CD4-positive, alpha-beta T cell treated with Interleukin-15 for 4 hours (primary cell): ENCODE measurements at places on chromosomes 2 and 18.

DNA sequence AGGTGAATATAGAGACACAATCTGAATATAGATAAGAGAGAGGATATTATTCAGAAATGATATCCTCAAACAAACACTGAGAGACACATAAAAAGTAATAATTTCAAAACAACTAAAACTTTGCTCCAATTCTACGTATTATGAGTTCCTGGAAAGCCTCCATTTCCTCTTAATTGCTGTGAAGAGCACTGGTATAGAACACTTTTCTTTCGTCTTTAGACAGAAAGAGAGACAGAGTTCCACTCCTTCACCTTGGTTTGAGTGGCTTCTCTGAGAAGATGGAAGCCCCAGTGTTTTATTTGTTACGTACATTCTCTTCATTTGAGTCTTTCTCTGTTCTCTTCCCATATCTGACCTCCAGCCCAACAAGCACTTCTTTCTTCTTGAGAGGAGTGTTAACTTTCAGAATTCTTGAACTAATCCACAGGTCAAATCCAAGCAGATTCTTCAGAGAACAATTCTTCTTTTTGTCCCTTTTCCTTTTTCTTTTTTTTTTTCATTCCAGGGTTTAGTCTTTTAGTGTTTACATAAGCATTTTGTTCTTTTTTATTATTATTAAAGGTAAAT lies 6.4 kb upstream of the PIK3C3 start:
- DNase-seq, result peak; percentile 21

GRCh38 chr2:23522726-23523372 lies 137.9 kb downstream of the KLHL29 start:
- DNase-seq, result no peak

DNA sequence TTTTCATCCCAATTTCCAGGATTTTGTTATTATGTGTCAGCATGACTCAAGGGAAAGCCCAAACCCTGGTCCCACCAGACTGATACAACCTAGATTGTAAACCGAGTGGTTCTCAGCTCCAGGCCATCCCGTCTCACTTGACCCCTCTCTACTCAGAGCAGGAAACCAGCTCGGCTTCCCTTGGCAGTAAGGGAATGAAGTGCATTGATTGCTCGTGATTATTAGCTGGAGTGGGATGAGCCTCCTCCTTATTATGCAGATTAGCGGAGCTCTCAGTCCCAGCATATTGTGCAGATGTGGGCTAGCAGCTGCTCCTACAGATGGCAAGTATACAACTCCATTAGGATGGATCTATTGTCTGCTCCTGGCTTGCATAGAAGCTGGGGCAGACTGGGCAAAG lies 167.6 kb downstream of the LNPK start:
- no peak for DNase-seq

GRCh38 chr2:108266218-108266617 lies 22.5 kb upstream of the SULT1C2 start:
- DNase-seq, result no peak

DNA sequence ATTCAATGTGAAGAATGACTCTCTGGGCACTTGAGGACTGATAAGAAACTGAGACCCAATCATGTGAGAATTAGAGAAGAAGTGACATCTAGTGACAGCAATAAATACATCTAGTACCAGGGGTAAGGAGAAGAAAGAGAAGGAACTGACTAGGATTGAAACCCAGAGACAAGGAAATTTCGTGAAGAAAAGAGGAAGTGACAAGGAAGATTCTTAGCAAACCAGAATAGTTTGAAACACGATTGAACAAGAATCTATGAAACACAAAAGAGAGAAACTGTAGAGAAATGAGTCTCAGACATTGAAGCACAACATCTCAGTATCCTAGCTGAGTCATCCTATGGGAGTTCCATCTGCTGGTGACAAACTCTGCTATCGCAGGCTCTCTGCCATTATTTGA lies 571.9 kb upstream of the PKDCC start:
- no peak for DNase-seq

- DNase-seq, result no peak
Observed at GRCh38 chr2:94970353-94970752, 55.2 kb upstream of the MAL start.

GRCh38 chr18:48646976-48647375 lies 108.1 kb downstream of the CTIF start:
- no peak for DNase-seq

DNA sequence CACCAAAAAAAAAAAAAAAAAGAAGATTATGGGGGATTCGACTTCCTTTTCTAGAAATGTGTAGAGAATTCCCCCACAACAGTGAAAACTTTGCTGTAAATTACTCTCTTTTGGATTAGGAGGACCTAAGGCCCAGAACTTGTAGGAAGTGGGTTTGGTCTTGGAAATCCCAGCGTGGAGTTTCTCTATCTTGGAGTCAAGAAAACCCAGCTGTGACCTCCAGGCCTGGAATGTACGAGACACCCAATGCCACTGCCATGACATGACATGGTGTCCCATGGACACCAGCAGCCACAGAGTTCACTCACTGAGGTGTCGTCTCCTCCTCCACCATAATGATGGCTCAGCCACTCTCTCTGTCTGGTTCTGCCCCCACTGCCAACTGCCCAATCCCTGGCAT lies 202.3 kb downstream of the ALPK2 start:
- DNase-seq, result no peak

DNA sequence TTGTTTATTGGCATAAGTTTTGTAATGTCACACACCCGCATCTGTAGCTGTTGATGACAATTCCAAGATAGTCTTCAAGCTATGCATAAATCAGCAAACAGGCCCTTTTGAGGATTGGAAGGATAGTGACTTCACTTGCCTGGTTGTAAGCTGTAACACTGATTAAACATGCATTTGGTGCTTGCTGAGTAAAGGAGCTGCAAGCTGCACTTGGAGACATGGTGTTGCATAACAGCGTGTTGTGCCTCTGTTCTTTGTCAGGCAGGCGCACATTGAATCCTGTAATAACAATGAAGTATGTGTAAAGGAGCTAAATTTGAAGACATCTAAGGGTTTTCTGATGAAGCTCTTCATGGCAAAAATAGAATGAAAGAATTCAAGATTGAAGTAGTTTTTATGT lies 68.7 kb upstream of the TTC27 start:
- DNase-seq, result no peak

DNA sequence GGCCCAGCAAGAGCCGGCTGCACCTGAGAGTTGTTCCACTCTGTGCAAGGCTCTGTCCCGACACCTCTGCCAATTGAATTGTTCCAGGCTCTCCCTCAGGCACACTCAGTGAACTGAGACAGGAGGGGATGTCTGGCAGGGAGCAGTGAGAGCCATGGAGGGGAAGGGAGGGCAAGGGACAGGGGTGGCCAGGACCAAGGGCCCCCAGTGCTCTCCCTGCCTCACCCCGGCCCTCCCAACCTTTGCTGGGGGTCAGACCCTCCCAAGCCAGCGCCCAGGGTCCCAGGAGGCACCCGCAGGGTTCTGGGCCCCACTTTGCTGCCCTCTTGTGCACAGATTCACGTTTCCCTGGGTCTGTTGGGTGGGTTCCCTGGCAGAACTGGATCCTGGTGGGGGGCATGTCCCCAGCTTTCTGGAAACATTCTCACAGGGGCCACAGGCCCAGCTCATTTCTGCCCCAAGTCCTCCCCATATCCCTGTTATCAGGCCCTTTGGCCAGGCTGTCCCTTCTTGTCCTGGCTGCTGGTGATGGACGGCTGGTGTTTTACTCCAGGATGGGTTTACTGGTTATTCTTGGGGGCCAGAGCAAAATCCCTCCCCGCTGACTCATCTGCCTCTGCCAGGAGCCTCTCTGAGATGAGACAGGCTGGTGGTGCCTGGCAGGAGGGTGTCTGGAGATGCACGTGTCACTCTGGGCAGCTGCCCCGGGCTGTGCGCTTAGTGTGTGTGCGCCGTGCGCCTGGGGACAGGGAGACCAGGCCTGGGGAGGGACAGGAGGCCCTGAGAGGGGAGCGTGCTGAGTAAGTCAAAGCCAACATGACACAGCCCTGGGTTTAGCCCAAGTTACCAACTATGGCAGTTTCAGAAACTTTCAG lies 136.5 kb upstream of the CTDP1 start:
- no peak for DNase-seq

GRCh38 chr2:51490576-51491234 lies 458.8 kb upstream of the NRXN1 start:
- no peak for DNase-seq

DNA sequence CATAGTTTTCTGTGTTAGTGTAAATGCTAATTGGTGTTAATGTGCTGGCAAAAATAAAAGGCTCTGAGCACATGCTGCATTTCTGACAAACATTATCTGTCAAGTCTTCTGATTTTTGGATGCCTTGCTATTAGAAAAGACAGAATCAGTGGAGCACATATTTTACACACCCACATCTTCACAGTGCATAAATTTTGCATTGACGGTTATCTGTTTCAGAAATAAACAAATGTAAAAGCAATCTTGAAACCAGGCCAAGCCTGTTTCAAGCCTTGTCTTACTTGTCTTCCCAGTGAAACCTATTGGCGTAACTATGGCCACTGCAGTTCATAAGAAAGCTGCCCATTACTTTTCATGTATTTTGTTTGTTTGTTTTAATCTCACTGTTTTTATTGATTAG lies 333.7 kb upstream of the CDH19 start:
- no peak for DNase-seq

DNA sequence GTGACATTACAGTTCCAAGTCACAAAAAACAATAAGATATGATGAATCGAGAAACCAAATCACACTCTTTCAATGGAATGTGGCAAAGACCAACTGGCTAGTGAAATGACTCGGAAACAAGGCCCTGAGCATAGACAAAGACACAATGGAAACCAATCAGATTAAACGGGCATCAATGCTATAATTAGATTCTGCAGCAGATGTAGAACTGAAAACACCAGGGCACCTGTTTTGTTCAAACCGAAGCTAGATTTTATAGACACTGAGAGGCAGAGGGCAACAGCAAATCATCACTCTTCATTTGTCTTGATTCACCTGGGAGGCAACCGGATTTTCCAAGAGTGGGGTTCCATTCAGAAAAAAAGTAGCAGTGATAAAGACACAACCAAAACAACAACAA lies 92.8 kb upstream of the BARD1 start:
- no peak for DNase-seq

GRCh38 chr18:6755107-6755506 lies 25.6 kb downstream of the ARHGAP28 start:
- DNase-seq, result no peak

- no peak for DNase-seq
Observed at GRCh38 chr18:6951336-6952090, 166.1 kb downstream of the LAMA1 start.

DNA sequence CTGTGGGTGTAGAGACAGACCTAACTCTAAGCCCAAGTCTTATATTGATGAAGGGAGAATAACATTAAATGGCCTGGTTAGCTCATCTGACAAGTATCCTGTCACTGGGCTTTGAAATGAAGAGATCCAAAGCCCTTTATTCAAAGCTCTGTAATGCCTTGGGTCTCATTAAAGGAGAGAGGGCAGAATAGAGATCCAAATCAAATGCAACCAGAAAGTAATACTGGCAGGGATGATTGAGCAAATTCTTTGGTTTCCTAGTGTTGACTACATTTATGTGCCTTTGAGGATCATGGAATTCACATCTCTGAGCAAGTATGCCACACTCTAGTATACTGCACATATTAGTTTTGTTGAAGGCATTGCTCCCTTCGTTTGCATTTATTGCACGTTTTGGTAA lies 147.9 kb upstream of the CAVIN2 start:
- DNase-seq, result no peak

DNA sequence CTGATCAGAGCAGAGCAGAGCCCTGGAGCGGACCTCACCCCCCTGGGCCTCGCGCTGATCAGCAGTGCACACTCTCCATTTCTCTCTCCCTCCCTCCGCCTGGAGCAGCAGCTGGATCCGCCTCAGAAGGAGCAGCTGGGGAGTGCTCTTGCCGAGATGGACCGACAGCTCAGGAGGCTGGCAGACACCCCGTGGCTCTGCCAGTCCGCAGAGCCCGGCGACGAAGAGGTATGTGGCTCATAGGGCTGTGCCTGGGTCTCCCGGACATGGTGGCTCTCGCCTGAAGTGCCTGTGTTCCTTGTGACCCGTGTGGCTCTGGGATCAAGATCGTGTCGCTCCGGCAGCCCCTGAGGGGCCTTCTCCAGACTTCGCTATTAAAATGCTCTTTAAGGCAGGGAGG lies 102.5 kb downstream of the USP40 start:
- no peak for DNase-seq
